ENCODE measurements at places on chromosomes 5 and 9. TPM values are rescaled to one million over a fixed set of nuclear protein-coding genes. Genes with fewer than 3 reads are reported as not detected.

The PDE6A gene
- total RNA-seq = not detected

The GABRG2 gene
- not detected for total RNA-seq

The SH2D3C gene
- total RNA-seq = 9.1 TPM

The TSLP gene
- total RNA-seq = 4.1 TPM

The MARCOL gene
- total RNA-seq = not detected

The RAB24 gene
- 61.0 TPM for total RNA-seq

The FST gene
- 3.8 TPM for total RNA-seq

The SLIT3 gene
- total RNA-seq = 40.2 TPM

The GCNT1 gene
- 15.6 TPM for total RNA-seq

The GRXCR2 gene
- not detected for total RNA-seq

The EQTN gene
- total RNA-seq = 0.32 TPM

The IFNA8 gene
- total RNA-seq = not detected

The LECT2 gene
- not detected for total RNA-seq

The MEF2C gene
- total RNA-seq = 56.9 TPM

The TLX3 gene
- not detected for total RNA-seq

The DENND4C gene
- total RNA-seq = 55.6 TPM

The PIP5KL1 gene
- total RNA-seq = 4.9 TPM

Data from mucosa of gallbladder (tissue), 1 donor.